ENCODE measurements at places on chromosomes 11 and 22.

DNA sequence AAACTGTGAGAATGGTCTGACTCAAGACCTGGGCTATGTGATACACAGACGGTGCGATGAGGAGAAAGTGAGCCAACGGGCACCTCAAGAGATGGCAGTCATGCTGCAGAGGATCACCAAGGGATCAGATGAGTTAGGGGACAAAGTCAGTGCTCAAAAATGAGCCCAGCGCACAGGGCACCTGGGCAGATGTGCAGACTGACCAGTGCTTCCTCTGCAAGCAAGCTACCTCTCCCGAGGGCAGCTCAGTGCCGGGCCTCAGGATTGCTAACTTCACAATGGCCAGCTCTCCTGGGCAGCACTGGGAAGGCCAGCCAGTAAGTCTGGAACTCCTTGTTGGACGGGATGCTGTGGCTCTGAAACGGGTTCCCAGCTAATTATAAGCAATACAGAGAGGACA, 15.3 kb downstream of the HDHD5 start:
- DNase-seq = no peak

DNA sequence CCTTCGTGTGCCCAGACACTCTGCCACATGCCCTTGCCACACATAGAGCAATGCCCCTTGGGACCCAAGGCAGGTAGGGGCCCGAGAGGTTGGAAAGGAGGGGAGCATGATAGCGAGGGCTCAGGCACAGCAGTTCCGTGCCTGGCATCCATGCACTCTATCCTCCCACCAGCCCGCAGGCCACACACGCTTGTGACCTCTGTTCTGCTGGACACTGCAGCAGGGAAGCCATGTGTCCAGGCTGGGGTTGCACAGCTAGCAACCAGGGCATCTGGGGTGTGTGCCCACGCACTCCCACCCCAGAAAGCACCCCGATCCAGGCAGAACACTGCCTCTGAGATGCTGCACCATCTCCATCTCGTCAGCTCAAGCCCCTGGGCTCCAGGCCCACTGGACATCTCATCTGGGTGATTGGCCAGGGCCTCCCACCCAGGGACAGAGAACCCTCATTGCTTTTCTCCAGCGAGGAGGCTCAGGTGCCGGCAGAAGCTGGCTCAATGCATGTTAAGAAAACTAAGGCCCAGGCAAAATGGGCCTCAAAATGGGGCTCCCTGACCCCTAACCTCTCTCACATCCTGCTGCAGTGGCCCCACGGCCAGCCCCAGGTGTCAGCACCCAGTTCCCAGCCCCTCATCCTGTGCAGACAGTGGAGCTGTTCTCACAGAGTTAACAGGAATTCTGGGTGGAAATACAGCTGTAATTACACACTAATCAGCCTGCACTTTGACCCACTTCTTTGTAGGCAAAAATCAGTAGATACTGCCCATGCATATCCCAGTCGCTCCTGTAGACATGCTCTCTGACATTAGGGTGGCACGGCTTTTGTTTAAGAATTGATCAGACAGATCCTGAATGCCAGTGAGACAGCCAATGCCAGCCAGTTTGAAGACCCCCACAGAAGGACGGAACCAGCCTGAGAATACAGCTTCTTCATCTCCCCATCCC, 173.9 kb upstream of the B3GAT1 start:
- no peak for DNase-seq

GRCh38 chr11:69230856-69231425, 63.0 kb upstream of the MYEOV start:
- no peak for DNase-seq

DNA sequence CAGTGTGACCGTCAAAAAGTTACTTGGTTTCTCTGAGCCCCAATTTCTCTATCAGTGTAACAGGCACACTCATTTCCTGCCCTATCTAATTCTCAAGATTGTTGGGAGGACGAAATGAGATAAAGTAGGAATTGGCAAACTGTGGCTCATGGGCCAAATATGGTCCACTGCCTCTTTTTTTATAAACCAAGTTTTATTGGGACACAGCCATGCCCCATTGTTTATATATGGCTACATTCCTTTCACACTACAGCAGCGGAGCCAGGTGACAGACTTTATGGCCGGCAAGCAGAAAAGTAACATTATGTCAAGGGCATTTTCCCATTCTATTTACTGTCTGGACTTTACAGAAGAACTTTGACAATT, 116.7 kb upstream of the TIMP3 start:
- no peak for DNase-seq

DNA sequence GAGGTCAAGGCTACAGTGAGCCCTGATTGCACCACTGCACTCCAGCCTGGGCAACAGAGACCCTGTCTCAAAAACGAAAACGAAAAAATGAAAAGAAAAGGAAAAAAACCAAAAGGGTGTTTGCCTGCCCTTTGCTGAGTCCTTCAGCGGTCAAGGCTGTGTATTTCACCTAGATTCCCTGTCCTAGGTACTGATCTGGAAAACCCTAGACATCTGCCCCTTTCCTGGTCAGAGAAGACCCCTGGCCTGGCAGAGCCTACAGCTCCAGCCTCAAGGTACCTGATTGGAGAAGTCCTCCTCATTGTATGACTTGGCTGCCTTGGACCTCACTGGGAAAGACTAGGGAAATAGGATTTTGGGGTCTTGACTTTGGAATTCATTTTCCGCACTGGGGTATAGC, 8.0 kb upstream of the CCDC90B start:
- no peak for DNase-seq

- no peak for DNase-seq
These were observed 7.1 kb downstream of the PNPLA5 start for GRCh38 chr22:43884600-43885318.

DNA sequence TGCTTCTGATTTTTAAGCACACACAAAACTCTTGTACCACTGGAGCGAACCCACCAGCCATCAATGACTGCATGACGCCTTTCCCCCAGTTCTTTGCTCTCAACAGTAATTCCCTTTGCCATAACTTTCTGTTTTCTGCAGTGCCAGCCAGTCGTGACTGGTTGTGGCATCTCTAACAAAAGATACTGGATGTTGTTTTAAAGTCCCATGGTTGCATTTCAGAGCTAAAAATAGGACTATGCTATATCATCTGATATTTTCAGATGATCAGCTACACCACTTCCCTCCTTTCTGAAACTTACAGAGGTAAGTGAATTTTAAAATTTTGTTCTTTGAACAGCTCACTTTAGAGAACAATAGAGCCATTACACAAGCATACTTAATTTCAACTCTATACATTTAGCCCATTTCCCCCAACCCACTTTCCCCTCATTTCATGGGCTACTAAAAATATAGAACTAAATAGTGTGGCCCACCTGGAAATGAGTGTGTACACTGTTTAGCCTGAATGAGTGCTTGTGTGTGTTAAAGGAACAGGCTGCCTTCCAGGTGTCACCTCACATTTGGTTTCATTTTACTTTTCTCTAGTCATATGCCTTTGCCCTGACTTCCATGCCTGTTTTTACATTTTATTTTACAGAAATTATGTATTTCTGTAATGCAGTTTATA, 136.9 kb upstream of the ZC3H12C start:
- DNase-seq = no peak

- no peak for DNase-seq
These were observed 1395.9 kb downstream of the BRD1 start for GRCh38 chr22:48431536-48432315.

DNA sequence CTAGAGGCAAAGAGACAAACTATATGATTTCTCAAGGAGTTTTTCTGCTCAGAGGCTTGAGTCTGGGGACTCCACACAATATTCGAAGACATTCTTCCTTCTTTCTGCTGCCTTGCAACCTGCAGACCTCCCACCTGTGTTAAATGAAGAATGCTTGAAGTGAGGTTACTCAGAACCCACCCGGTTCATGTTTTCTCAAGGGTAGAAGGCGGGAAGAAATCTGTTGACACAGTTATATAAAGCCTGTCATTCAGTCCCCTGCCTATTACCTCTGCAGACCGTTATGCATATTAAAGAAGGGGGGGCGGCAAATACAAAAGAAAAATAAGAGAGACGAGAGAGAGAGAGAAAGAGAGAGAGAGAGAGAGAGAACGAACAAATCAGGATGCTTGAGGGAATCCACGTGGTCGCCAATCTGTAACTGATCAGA, 2.2 kb upstream of the KMT2A start:
- DNase-seq = peak; percentile 41

DNA sequence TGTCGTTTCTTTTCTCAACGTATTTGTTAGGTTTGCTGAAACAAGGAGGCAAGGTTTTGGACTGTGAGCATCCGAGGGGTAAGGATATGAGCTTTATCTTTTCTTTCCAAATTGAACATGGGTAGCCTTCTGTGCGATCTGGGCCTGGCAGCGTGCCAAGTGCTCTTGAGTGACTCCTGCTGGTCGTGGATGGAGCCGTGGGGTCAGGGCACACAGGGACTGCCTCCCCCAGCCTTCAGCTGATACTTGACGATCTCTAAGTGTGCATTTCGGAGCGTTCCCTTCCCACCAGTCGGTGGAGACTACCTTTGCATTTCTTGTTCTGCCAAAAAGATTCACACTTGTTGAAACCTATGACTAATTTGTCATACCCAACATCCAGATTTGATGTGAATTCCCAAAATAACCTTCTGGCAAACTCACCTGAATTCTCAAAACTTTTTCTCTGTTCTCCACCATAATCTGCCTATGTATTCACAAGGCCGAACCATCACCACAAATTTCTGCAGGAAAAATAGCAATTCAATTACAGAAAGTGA, 40.1 kb upstream of the CLMP start:
- DNase-seq = no peak

- peak; percentile 81 for DNase-seq
These were observed 4.3 kb upstream of the SBF2 start for GRCh38 chr11:10298342-10298741.

DNA sequence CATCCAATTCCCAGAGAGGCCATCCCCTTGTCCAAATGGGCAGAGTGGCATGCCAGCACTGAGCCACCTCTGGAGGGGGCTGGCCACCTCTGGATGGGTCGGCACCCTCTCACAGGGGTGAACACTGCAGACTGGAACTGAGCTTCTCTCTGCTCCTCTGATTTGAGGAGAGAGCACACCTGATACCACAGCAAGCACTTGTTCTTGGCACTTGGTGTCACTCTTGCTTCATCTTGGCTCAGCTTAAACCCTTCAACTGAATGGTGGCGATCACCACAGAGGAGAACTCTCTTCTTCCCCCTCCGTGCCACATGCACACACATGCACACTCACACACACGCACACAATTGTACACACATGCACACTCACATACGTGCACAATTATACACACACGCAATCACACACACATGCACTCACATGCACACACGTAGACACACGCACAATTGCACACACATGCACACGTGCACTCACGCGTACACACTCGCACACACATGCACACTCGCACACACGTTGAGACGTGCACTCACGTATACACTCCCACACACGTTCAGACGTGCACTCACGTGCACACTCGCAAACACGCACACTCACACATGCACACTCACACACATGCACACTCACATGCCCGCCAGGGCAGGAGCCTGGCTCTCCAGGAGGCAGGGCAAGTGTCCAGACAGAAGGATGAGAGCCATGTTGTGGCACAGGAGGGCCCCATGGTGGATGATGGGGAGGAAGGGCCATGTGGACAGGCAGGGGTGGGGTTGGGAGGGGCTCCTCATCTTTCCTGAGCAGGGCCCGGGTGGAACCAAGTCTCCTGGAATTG, 23.4 kb downstream of the OVOL1 start:
- DNase-seq = no peak

GRCh38 chr11:76233196-76233921, 27.1 kb upstream of the WNT11 start:
- no peak for DNase-seq

DNA sequence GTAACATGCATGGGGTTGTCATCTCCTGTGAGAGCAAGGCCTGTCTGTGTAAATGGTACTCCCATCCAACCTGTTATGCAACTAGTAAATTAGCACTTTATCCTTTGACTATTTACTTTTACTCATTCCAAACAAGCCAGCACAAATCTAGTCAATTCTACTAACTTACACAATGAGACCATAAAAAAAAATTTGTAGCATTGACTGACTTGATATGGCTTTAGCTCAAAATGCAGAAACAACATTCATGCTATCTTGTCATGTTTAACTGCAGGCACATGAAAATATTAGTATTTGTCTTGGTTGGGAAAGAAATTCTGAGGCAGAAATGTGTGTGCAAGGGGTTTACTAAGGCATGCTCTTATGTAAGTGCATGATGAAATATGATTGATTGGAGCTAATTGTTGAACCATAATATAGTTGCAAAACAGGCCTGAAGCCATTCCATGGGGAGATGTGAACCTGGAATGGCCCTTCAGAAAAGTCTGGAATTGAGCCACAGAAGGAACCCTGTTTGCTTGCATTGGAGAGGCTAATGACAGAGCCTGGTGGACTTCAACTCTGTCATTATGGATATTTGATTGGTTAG, 2.5 kb downstream of the SLC22A25 start:
- DNase-seq = no peak

DNA sequence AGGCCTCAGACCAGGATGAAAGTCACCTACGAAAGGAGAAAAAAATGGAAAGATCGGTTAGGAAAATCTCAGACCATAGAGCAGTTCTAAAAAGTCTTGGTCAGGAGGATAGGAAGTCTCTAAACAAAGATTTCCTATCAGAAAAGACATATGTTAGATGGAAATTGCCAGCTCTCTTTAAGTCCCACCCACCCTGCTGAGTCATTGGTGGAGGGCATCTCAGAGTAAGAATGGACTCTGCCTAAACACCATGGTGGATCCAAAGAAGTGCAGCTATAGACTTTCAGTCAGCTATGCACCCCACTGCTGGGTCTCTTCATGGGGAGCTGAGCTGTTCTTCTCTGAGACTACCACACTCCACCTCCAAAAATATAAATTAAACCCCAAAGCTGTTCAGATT, 3.7 kb downstream of the OR8B2 start:
- no peak for DNase-seq

DNA sequence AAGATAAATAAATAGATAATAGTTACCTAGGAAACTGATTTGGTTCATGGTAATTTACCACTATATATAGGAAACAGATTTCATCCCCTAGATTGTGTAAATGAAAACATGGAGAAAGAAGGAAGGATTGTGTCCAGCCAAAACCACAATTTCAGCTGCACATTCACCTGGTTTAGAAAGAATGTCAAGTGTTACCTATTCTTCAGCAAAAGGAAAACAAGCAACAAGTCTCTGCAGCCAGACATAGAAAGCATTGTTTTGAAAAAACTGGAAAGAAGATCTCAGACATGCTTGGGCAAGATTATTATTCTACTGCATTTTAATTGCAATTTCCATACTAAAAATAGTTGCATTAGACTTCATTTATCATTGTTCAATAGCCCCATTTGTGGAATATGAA, 8.8 kb upstream of the BMAL1 start:
- DNase-seq = no peak
